Epithelial cell of proximal tubule (primary cell): ENCODE measurements at places on chromosomes 3 and 15. TPM values are rescaled to one million over a fixed set of nuclear protein-coding genes. Genes with fewer than 3 reads are reported as not detected.

GOLGA8J gene
- not detected in 2 replicates for total RNA-seq

GRCh38 chr3:17136136-17136721 lies 251.5 kb downstream of the PLCL2 start:
- DNase-seq, result no peak

- no peak for DNase-seq
Measured at GRCh38 chr3:57048052-57048671, 12.3 kb upstream of the SPATA12 start.

DNA sequence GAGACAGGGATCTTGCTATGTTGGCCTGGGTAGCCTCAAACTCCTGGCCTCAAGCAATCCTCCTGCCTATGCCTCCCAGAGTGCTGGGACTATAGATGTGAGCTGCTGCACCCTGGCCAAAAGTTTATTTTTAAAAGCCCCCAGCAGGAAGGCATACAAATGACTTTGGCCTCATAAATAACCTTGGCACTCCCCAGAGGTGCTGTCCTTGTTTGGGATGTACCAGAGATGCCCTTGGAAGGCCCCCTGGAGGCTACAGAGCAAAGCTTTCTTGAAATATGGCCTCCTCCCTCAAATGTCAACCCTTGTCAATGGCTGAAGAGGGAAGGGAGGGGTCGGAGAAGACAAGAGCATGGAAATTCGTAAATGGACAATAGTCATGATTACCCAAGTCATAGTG lies 14.0 kb upstream of the RTP3 start:
- no peak for DNase-seq

- no peak for DNase-seq
Measured at GRCh38 chr3:17592956-17593355, 149.5 kb downstream of the TBC1D5 start.

DNA sequence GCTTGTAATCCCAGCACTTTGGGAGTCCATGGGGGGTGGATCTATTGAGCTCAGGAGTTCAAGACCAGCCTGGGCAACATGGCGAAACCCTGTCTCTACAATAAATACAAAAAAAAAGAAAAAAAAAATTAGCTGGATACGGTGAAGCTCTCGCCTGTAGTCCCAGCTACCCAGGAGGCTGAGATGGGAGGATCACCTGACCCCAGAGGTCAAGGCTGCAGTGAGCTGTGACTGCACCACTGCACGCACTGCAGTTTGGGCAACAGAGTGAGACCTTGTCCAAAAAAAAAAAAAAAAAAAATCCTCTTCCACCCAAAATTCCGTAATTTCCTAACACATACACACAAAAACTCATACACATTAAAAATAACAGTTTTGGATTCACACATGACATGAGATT lies 2.2 kb downstream of the ANO10 start:
- no peak for DNase-seq

DNA sequence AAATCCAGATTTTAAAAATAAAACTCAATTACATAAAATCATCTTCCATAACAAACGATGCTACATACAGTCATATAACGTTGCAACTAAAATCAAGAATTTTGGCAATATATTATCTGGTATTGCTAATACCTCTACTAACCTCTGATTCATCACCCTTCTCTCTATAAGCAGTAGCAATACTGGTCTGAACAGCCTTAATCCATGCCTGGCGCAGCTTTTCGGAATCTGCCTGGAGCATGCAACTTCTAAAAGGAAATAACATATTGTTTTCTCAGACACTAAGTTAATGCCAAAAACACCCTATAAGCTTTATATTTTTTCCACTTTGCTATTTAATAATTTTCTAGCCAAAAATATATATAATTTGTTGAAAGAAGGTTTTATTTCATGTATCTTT lies 35.4 kb upstream of the XXYLT1 start:
- DNase-seq, result no peak
